ENCODE measurements at places on chromosomes 1 and 21.

DNA sequence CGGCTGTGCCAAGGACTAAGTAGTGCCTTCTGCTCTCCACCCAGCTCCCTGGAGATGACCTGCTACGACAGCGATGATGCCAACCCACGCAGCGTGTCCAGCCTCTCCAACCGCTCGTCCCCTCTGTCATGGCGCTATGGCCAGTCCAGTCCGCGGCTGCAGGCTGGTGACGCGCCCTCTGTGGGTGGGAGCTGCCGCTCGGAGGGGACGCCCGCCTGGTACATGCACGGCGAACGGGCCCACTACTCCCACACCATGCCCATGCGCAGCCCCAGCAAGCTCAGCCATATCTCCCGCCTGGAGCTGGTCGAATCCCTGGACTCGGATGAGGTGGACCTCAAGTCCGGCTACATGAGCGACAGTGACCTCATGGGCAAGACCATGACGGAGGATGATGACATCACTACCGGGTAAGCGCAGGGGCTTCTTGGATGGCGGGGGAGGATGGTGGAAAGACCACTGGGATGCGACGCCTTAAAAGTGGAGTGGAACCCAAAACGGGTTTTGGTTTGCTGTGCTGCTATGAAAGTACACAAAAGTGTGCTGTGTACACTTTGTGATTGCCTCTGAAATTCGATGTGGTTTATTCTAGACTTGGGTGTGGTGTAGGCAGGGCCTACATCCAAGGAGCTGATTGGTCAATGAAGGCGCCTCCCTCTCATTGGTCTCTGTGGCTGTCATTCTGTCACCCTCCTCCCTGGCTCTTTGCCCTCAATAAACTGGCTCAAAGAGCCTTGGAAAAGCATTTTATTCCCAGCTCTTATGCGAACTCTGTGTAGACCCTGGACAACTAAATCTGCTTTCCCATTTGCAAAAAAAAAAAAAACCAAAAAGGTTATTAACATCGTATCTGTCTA, 110.4 kb upstream of the IPO9 start:
- DNase-seq = no peak

DNA sequence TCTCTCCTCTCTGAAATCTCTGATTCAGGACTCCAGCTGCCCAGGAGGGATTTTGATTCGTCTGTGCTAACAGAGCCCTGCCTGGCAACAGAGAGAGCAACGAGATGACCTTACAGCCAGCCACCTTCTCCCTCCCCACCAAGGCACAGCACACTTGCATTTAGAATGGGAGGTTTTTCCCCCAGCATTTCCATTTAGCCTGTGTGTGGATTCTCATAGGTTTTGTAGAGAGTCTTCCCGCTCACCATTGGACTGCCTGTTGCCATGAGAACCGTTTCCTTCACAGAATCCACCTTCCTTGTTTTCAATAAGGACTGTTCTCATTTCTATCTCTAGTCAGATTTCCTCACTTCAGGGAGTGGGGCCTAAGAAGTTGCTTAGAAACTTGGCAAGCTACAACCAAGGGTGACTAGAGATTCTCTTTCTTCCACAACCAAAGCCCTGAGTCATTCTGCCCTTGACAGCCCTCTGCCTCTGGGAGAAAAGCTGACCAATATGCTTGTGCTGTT, 5.8 kb upstream of the IKBKE start:
- no peak for DNase-seq

GRCh38 chr1:175878775-175879174, 135.4 kb upstream of the TNR start:
- no peak for DNase-seq

- no peak for DNase-seq
These were observed 414.2 kb downstream of the KCNT2 start for GRCh38 chr1:196193896-196194559.
